Psoas muscle (tissue), 8 donors: ENCODE measurements at places on chromosomes 13 and 19. TPM values are rescaled to one million over a fixed set of nuclear protein-coding genes. Genes with fewer than 3 reads are reported as not detected.

DNA sequence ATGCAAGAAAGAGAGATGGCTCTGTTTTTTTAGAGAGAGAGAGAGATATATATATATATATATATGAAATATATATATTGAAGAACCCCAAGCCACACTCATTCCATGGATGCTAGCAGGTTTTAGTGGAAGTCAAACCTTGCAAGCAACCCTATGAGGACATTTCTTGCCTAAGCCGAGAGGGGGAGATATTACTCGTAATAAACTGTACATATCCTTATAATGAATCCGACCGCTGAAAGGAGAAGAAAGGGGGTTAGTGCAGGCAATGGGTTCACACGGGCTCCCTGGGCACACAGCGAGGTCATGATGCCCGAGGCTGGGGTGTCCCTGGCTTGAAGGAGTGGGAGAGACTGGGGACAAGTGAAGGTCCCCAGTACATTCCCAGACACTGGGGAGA lies 78.3 kb downstream of the IER2 start:
- no peaks in the 10 kb centered on the region for H3K4me1 ChIP-seq
- H3K27me3 ChIP-seq = peaks cover 5% of the 10 kb centered on the region
- no peak overlapping the region for H3K27ac ChIP-seq
- H3K4me3 ChIP-seq = no peak overlapping the region

GRCh38 chr19:42250183-42250665 lies 4.7 kb downstream of the ERF start:
- no peaks in the 10 kb centered on the region for H3K27me3 ChIP-seq
- H3K36me3 ChIP-seq = no peaks in the 10 kb centered on the region
- peaks cover 25% of the 10 kb centered on the region for H3K4me1 ChIP-seq
- DNase-seq = no peak
- H3K4me3 ChIP-seq = peak overlapping the region; percentile 36
- H3K27ac ChIP-seq = peak overlapping the region; percentile 58

DNA sequence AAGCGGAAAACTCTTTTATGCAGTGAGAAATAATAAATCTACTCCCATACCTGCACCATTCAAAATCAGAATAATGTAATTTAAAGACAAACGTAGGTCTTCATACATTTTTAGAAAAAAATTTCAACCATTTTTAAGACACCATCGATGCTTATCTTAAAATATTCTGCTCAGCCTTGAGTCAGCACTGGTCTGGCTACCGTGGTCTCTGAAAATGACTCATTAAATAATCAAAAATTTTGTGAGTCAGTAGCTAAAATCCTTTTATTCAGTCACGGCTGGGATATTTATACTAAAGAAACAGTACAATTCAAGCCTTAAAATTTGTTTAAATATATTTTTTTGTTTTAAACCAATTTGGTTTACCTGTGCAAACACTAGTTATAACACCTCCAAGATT lies 2862.8 kb upstream of the PCDH20 start:
- H3K4me1 ChIP-seq = no peaks in the 10 kb centered on the region
- no peaks in the 10 kb centered on the region for H3K27me3 ChIP-seq
- H3K27ac ChIP-seq = no peak overlapping the region

GRCh38 chr19:38352611-38353010 lies 17.0 kb downstream of the CATSPERG start:
- no peaks in the 10 kb centered on the region for H3K4me1 ChIP-seq
- no peak overlapping the region for H3K4me3 ChIP-seq
- no peak overlapping the region for H3K27ac ChIP-seq
- no peak for DNase-seq
- no peaks in the 10 kb centered on the region for H3K36me3 ChIP-seq

The NLRP7 gene
- not detected for total RNA-seq

DNA sequence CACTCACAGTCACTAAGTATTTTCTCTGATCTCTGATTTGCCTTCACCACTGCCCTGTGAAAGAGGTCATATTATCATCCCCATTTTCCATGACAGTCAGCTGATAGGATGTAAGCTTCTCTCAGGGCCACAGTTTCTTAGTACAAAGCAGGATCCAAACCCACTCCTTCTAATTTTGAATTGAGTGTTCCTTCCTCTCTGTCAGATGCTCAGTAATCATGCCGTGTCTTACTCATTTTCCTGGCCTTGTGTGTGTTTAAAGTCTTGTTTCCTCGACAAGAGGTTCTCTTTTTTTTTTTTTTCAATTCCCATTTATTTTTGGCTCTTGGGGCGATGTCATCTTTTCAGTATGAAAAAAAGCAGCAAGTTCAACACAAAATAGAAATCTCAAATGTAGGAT lies 72.3 kb downstream of the NAA16 start:
- H3K4me3 ChIP-seq = no peak overlapping the region
- DNase-seq = no peak
- H3K4me1 ChIP-seq = no peaks in the 10 kb centered on the region
- no peak overlapping the region for H3K27ac ChIP-seq

DNA sequence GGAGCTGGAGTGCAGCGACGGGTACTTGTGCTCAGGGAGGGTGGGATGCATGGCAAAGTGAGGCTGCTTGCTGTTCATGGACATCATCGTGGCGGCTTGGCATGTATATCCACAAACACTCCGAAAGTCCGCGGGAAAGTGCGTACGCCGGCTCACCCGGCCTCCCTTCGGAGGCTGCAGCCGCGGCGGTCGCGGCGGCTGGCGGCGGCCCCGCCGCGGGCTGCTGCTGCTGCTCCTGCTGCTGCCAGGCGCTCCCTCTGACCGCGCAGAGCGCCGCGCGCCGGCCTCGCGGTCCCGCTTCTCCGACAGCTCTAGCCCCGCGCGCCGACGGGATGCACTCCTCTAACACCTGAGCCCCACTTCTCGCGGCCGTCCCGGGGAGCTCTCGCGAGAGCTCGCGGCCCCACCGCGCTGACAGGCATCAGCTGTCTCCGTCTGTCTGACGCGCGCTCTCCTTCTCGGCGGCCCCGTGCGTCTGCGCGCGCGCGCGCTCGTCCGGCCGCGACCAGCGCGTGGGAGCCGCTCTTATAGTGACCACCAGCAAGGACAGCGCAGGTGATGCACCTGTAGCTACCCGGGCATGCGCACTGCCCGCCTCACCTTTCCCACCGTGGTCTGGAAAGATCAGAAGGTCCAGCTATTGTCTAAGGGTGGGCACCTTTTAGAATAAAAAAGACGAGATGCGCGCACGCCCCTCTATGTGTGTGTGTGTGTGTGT lies at the start of gene POU4F1:
Gene POU4F1 (minus strand): TSS at position 313 of the 718 bp plus-strand sequence. CDS start 226 bp downstream, at position 87.
- no peak within 1 kb of the TSS for H3K27ac ChIP-seq
- H3K4me3 ChIP-seq = peak within 1 kb of the TSS; percentile 66
- H3K36me3 ChIP-seq = no peaks in the 10 kb centered on the region
- DNase-seq = peak; percentile 59
- H3K4me1 ChIP-seq = peaks cover 4% of the 10 kb centered on the region

- H3K36me3 ChIP-seq = no peaks in the 10 kb centered on the region
- DNase-seq = no peak
- H3K4me3 ChIP-seq = no peak overlapping the region
- no peak overlapping the region for H3K27ac ChIP-seq
- no peaks in the 10 kb centered on the region for H3K4me1 ChIP-seq
- no peaks in the 10 kb centered on the region for H3K27me3 ChIP-seq
Observed at GRCh38 chr13:45921162-45921736, 69.7 kb upstream of the SIAH3 start.

The CEACAM5 gene
- 0.69 TPM for total RNA-seq

The CEACAM21 gene
- total RNA-seq = not detected

The TSHZ3 gene
- total RNA-seq = 1.1 TPM

GRCh38 chr13:40784540-40784939 lies 4.9 kb upstream of the SLC25A15 start:
- no peaks in the 10 kb centered on the region for H3K36me3 ChIP-seq
- no peaks in the 10 kb centered on the region for H3K4me1 ChIP-seq
- no peak overlapping the region for H3K27ac ChIP-seq
- no peak for DNase-seq

DNA sequence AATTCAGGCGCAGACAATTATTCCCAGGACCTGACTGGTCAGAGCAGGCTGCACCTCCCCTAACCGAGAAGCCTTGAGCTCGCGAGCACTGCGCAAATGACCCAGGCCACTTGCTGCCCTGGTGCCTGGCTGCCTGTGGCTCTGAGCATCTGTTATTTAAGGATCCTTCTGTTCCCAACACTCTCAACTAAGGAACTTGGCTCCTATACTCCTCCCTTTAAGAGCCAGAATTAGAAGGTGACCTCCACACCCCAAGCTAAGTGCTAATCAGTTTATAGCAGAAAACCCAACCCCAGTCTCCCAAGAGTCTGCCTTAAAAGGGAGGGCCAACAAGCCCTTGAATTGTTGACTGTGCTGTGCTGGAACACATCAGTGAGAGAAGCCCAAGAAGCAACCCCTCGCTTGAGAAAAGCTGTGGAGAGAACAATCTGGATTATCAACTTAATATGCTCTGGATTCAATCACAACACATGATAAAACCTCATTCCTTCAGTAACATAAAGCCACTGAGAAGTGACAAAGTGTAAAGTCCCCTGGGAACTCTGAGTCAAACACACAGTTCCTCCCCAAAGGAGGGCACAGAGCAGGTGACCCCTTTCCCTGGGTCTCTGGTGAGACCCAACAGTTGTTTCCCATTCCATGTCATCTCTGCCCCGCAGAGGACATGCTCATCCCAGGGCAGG lies 14.6 kb downstream of the AKAP8L start:
- peaks cover 76% of the 10 kb centered on the region for H3K4me1 ChIP-seq
- H3K4me3 ChIP-seq = peak overlapping the region; percentile 28
- no peaks in the 10 kb centered on the region for H3K27me3 ChIP-seq
- DNase-seq = peak; percentile 67
- peak overlapping the region; percentile 77 for H3K27ac ChIP-seq

The PPP1R12C gene
- total RNA-seq = 35.3 TPM

- H3K27me3 ChIP-seq = no peaks in the 10 kb centered on the region
- no peaks in the 10 kb centered on the region for H3K4me1 ChIP-seq
- no peak overlapping the region for H3K4me3 ChIP-seq
- DNase-seq = no peak
- H3K27ac ChIP-seq = no peak overlapping the region
- H3K36me3 ChIP-seq = no peaks in the 10 kb centered on the region
Observed at GRCh38 chr13:82747291-82747690, 1135.0 kb downstream of the SLITRK1 start.

DNA sequence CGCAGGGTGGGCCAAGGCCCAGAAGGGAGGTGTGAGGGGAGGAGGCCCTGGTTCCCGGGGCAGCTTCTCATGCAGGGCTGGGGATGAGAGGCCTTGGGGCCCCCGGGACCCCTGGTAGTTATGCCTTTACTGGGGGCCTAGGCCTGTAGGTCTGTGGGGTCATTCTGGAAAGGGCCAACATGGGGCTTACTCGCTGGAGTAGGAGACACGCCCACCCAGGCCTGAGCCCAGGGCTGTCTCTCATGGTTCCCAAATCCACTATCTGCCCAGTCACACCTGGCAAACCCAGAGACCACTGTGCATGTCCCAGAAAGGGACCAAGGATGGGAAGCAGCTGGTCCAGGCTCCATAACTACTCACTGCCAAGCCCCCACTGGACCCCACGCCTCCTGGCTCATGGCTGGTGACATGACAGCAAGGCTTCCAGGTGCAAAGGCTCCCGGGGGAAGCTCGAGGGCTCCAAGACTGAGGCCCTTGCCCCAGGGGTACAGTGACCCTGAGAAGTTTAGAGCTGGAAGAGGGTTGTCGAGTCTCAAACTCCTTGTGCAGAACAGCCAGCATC lies 64.2 kb upstream of the ATP12A start:
- H3K36me3 ChIP-seq = no peaks in the 10 kb centered on the region
- no peaks in the 10 kb centered on the region for H3K27me3 ChIP-seq
- no peak overlapping the region for H3K27ac ChIP-seq
- no peak overlapping the region for H3K4me3 ChIP-seq
- no peaks in the 10 kb centered on the region for H3K4me1 ChIP-seq

GRCh38 chr13:30382836-30383525 lies 39.3 kb upstream of the UBE2L5 start:
- H3K4me1 ChIP-seq = no peaks in the 10 kb centered on the region
- no peak for DNase-seq
- no peak overlapping the region for H3K4me3 ChIP-seq
- no peak overlapping the region for H3K27ac ChIP-seq

The ANGPTL8 gene
- 0.49 TPM for total RNA-seq

GRCh38 chr19:7000333-7000732 lies 20.9 kb downstream of the MBD3L2B start:
- H3K27me3 ChIP-seq = no peaks in the 10 kb centered on the region
- H3K4me1 ChIP-seq = no peaks in the 10 kb centered on the region

- H3K27me3 ChIP-seq = no peaks in the 10 kb centered on the region
- no peak overlapping the region for H3K27ac ChIP-seq
- H3K4me1 ChIP-seq = no peaks in the 10 kb centered on the region
Observed at GRCh38 chr19:6955082-6955481, 66.1 kb downstream of the MBD3L2B start.

GRCh38 chr19:4102339-4103079 lies 21.4 kb downstream of the MAP2K2 start:
- no peaks in the 10 kb centered on the region for H3K27me3 ChIP-seq
- peaks cover 15% of the 10 kb centered on the region for H3K4me1 ChIP-seq
- DNase-seq = no peak
- H3K27ac ChIP-seq = no peak overlapping the region
- no peak overlapping the region for H3K4me3 ChIP-seq

DNA sequence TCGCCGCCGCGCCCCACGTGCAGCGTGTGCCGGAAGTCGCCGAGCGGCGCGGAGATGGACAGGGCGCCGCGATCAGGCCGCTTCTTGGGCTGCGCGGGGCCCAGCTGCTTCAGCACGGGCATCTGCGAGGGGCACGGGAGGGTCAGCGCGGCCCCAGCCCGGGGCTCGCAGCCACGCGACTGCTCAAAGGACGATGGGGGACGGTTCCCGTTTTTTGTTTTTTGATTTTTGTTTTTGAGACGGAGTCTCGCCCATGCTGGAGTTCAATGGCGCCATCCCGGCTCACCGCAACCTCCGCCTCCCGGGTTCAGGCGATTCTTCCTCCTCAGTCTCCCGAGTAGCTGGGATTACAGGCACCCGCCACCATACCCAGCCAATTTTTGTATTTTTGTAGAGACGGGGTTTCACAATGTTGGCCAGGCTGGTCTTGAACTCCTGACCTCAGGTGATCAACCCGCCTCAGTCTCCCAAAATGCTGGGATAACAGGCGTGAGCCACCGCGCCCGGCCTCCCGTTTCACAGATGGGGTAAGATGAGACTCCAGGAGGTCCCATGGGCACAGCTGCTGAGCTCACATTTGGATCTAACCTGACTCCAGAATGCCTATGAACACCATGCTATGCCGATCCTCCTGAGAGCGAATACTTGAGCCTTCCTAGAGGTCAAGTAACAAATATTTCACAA lies 2.0 kb upstream of the LENG9 start:
- peak; percentile 59 for DNase-seq
- H3K27me3 ChIP-seq = peaks cover 18% of the 10 kb centered on the region
- H3K27ac ChIP-seq = no peak overlapping the region
- H3K4me3 ChIP-seq = no peak overlapping the region
